Stimulated activated CD8-positive, alpha-beta memory T cell treated with anti-CD3 and anti-CD28 coated beads, Interleukin-4, amount 100 ng/mL, for 1 hour (primary cell): ENCODE measurements at places on chromosomes 11 and 22.

DNA sequence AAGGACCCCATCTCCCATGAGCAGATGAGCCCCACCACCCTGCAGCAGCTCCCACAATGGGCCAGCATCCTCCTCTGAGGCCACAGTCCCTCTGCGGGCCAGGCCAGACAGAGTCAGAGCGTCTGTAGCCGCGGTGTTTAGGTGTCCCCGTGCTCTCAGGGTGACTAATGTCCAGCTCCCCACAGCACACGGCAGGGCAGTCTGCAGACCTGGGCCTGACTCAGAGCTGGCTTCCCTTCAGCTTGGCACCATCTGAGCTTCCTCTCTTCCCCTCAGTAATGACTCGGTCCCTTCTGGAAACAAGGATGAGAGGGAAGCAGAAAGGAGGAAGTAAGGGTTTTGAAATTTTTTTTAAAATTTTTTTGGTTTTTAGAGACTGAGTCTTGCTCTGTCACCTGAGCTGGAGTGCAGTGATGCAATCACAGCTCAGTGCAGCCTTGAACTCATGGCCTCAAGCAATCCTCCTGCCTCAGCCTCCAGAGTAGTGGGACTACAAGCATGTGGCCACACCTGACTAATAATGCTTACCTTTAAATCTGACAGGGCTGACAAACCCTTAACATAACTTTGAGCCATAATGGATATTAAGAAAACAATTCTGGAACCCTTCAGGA, 28.5 kb downstream of the LRRC74B start:
- no peak for DNase-seq

- DNase-seq, result no peak
Measured at GRCh38 chr11:29432719-29433325, 584.0 kb downstream of the KCNA4 start.

DNA sequence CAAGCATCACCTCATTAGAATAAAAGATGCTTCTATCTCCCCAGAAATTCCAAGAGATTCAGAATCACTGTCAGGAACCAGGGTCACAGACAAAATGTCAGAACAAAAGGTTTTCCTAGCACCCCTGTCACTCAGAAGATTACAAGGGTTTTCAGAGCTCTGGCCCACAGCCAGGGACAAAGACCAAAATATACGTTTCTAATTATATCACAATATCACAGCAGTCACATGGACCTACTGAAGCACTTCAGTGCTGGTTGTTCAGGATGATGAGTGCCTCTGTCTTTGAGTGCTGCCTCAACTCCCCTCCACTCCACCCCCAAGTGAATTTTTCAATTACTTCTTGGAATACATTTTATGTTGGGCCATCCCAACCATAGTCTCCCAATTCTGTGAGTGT, 21.9 kb upstream of the RTL6 start:
- no peak for DNase-seq

DNA sequence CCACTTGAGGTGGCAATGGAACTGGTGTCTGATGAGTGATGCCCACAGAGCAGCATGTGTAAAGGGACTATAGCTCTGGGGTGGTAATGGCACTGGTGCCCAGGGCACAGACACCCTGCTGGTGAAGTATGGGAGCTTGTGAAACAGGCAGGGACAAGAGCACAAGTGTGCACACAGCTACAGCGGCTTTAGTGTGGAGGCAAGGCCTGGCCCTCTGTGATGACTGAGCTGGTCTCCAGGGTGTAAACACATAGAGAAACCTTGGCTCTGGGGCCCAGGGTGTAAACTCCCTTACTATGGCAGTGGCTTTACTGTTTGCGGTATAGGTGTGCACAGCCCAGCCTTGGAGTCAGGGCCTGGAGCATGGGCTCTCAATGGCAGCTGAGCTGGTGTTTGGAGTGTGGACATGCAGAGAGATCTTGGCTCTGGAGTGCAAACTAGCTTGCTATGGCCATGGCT, 46.3 kb downstream of the BIRC2 start:
- DNase-seq, result no peak

DNA sequence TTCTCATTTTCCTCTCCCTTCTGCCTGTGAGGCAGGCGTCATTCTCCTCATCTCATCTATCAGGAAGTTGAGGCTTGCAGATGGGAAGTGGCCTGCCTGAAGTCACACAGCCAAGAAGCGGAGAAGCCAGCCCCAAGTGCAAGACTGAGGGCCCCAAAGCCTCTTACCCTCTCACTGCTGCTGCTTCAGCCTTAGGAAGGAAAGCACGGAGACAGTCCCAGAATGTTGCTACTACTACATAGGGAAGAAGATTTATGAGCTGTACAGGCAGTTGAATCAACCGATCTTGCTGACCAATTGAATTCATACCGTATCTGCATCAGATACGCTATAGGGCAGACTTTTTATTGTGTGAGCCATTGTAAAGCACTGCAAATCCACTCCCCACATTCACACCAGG, 89.0 kb downstream of the CWC15 start:
- no peak for DNase-seq
